ENCODE measurements at places on chromosomes 7 and 10.
A peak's percentile ranks its signal among the peaks of the same experiment; 100 is the strongest.

DNA sequence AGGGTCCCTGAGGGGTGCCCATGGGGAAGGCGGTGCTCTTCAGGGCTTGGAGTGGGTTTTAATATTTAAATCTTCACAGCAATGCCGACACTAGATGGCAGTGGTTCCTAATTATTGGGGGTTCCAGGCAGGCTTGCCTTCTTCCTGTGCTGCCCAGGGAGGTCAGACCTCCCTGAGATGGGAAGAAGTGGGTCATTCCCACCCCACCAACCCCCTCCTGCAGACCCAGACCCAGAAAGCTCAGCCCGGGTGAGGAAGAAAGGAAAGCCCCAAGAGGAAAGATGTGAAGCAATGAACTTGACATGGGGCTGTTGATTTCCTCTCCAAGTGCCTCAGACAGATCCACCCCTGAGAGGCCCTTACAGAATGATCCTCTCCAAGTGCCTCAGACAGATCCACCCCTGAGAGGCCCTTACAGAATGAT lies 85.1 kb upstream of the LANCL2 start:
- DNase-seq: peak; percentile 67

GRCh38 chr10:123622381-123622780 lies 43.8 kb upstream of the GPR26 start:
- no peak for DNase-seq

DNA sequence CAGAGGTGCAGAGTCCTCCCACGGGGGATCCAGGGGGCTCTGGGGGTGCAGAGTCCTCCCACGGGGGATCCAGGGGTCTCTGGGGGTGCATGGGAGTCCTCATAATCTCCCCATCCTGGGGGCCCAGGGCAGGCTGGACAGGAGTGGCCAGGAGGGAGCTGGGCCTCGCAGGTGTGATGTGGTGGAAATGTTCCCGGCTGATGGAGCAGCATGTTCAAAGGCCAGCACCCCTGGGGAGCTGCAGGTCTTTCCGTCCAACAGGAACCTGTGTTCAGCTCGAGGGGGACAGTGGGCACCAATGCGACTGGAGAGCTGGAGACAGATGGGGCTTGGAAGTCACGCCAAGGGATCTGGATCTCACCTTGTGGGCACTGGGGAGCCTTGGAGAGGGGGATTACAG lies 38.5 kb upstream of the PSMG3 start:
- DNase-seq: no peak

- DNase-seq: no peak
Measured at GRCh38 chr10:1110674-1111119, 54.5 kb downstream of the WDR37 start.

DNA sequence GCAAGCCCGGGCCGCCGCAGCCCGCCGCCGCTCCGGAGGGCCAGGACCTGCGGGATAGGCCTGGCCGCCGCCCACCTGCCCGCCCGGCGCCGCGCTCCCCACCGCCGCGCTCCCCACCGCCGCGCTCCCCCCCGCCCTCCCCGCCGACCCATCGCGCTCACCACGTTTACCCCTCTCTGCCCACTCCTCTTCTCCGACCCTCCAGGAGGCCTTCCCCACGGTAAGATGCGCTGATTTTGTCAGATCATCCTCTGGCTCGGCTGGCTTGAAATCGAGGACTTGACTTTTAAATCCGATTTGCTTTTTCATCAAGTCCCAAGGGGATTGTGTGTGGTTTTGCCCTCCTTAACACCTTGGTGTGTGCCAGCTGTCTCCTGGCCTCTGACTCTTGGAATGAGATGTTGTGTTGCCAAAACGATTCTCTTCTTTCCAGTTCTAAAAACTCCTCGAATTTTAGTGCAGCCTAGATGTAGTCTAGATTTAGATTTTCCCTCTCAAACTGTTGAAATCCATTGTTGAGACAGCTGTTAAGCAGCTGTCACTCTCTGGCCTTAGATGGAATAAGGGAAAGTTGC lies 738 bp downstream of the POM121 start:
- DNase-seq: no peak

GRCh38 chr10:71964743-71965515 lies 734 bp downstream of the CHST3 start:
- peak; percentile 43 for DNase-seq

GRCh38 chr7:85627791-85628586 lies 441.1 kb upstream of the SEMA3D start:
- DNase-seq: no peak

- no peak for DNase-seq
Measured at GRCh38 chr10:119725517-119725827, 378 bp upstream of the INPP5F start.

DNA sequence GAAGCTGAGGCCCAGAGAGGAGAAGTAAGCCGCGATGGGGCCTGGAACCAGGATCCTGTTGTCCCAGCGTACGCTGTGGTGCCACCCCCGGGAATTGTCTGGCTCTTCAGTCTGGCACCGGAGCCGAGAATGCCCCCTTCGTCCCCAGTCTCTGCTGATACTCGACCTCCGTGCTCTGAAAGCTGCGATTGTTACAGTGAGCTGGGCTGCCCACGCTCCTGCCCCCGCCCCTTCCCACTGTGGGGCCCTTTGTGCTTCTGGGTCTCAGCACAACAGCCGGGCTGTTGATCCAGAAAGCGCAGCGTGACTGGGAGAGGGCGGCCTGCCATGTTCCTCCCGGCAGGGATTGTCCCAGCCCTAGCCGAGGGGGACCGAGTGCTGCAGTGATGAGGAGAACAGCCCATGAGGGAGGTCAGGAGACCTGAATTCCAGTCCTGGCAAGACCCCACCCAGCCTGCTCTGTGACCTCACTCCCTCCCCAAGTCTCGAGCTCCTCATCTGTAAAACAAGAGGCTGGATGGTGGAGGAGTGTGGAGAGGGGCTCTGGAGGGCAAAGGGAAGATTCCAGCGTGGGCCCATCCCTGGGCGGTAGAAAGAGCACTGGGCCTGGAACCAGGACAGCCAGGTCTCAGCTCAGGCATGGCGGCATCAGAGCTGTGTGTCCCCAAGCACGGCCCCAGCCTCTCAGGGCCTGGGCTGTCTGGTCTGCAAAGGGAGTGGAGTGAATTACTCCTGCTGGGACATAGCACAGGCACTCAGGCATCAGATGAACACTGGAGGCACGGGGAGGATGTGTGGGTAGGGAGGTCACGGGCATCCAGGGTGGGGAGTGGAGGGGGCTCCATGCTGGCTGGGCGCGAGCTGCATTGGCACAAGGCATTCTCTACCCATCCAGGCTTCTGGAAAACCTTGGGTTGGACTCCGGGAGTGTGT lies 43.6 kb downstream of the TSPAN15 start:
- no peak for DNase-seq

- DNase-seq: no peak
Measured at GRCh38 chr7:118094044-118094443, 89.9 kb upstream of the LSM8 start.

DNA sequence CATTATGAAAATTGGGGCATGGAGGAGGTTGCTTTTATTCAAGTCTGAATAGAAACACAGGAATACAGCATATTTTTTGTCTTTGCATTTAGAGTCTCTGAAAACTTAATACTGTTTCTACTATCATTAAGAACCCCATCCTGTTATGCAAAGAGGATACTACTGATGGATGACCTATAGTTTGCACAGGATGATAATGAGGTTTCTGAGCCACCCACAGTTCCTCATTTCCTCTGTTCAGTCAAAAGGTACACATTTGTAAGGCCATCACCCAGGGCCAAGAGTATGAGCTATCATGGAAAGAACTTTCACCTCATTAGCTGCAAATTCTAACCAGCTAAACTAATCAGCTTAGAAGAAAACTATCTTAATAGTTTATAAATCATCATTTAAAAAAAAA lies 213.0 kb upstream of the CHRM2 start:
- no peak for DNase-seq

GRCh38 chr7:102188746-102189145 lies 97.9 kb upstream of the SH2B2 start:
- DNase-seq: no peak

- DNase-seq: no peak
Measured at GRCh38 chr10:126073606-126074005, 177.2 kb downstream of the FANK1 start.

DNA sequence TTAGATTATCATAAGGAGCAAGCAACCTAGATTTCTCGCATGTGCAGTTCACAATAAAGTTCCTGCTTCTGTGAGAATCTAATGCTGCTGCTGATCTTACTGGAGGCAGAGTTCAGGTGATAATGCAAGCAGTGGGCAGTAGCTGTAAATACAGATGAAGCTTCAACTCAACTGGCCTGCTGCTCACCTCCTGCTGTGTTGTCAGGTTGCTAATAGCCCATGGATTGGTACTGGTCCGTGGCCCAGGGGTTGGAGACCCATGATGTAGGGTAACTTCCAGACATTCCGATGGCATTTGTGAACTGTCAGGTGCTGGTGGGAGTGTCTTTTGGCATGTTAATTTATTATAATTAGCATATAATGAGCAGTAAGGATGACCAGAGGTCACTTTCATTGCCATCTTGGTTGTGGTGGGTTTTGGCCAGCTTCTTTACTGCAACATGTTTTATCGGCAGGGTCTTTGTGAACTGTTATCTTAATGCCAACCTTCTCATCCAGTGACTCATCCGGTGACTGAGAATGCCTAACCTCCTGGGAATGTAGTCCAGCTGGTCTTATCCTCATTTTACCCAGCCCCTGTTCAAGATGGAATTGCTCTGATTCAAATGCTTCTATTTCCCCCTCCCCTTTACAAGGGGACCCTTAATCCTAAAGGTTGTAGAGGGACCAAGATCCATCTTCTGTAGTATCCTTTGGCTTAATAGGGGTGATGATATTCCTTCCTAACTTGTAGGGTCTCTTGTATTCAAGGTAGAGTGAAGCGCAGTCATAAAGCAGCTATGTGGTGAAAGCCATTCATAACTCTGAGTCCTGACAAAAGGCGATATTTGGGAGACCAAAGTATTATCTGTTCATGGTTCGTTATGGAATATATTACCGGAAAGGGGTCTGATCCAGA lies 165.8 kb downstream of the CCSER2 start:
- no peak for DNase-seq

GRCh38 chr7:76054123-76055120 lies 6.5 kb downstream of the MDH2 start:
- no peak for DNase-seq

DNA sequence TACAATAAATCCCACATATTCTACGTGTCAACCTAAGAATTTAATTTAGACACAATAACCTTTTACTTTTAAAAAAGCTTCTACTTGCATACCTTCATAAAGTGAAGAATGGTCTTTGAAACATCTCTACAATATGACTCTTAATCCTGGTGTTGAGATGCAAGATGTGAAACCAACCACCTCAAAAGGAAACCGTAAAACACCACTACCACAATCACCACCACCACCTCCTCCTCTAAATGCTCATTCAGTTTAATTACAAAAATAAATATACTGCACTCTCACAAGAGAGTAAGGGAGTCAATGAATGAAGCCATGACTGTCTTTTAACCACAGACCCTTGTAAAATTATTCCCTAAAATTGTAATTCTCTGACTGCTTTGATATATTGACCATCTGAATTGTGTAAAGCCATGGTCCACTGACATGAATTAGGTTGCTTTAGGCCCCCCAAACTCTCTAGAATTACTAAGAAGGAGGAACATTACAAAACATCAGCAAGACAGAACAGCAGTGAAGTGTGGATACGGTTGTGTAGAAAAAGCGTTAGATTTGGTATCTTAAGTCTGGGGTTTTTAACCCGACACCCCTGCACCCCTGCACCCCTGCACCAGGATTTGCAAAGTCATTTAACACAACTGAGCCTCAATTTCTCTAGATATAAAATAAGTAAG lies 171.4 kb downstream of the SFMBT2 start:
- no peak for DNase-seq

DNA sequence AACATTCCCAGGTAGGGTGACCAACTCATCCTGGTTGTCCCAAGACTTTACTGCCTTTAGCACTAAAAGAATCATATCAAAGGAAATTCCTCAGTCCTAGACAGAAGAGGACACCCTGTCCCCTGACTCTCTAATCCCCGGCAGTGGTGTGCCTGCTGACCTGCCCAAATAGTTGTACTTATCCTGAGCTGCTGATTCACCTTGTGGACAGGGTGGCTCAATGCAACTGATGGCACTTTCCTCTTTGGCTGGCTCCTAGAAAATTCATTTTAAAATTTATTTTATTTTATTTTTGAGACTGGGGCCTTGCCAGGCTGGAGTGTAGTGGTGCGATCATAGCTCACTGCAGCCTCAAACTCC lies 111.7 kb downstream of the JCAD start:
- DNase-seq: no peak
